GM12878 (cell line): ENCODE measurements at places on chromosomes 5 and 9. TPM values are rescaled to one million over a fixed set of nuclear protein-coding genes. Genes with fewer than 3 reads are reported as not detected.

DNA sequence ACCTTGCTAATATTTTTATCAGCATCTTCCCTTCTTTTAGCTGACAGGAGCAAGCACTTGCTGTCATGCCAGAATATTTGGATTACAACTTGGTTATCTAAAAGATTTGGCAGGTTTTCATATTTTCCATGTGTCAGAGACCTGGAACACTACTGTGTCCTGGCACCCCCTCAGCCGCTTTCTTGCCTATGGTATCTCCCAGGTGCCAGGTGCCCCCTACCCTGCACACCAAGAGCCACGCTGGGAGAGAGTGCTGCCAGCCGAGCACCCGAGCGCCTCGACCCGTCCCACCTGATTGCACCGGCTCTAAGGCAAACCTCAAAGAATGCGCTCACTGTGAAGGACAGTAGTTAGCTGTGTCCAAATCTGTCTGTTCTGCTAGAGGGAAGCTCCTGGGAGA is 84.8 kb downstream of the GTF3C4 start:
- H3K27me3 ChIP-seq, result 0 out of 2 replicates have a peak, but pooled peaks cover 2% of the 10 kb centered on the region
- no peaks in the 10 kb centered on the region for H3K36me3 ChIP-seq
- no peak overlapping the region for H3K4me3 ChIP-seq
- no peaks in the 10 kb centered on the region for H3K4me1 ChIP-seq

- peak; percentile 69 for DNase-seq
- peaks cover 50% of the 10 kb centered on the region for H3K36me3 ChIP-seq
- no peaks in the 10 kb centered on the region for H3K27me3 ChIP-seq
- H3K4me3 ChIP-seq, result peak overlapping the region; percentile 31; the same call in 1 of the 2 replicates
Observed at GRCh38 chr9:137757613-137758029, 120.0 kb upstream of the CACNA1B start.

GRCh38 chr5:168290902-168291341 is 523 bp upstream of the WWC1 start:
- peak overlapping the region; percentile 70; the same call in 1 of the 2 replicates for H3K4me3 ChIP-seq
- peaks cover 31% of the 10 kb centered on the region for H3K4me1 ChIP-seq
- no peaks in the 10 kb centered on the region for H3K27me3 ChIP-seq
- DNase-seq, result no peak
- no peak overlapping the region for H3K27ac ChIP-seq

DNA sequence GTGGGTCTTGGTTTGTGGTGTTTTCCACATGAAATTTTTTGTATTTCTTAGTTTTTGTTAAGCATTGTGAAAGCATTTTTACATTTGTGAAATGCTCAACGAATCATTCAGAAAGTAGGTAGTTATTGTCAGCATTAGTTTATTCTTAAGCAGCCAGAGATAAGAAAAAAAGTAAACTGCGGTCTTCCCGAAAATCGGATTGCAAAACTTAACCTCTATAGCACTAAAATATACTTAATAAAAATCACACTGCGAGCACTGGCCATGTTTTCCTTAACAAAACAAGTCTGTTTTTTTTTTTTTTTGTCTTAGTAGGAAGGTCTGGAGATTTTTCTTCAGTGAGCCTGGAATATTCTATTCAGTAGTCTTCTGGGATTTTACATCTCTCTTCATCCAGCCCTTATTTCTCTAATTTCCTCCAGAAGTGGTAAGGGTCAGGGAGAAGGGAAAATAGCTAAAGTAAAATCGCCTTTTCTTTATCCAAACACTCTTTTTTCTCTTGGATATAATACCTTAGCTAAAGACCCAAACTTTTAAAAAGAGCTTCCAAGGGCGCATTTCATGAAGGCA is 289.9 kb downstream of the DMAC1 start:
- H3K4me3 ChIP-seq, result no peak overlapping the region
- H3K27me3 ChIP-seq, result no peaks in the 10 kb centered on the region
- H3K36me3 ChIP-seq, result no peaks in the 10 kb centered on the region
- H3K27ac ChIP-seq, result no peak overlapping the region
- DNase-seq, result no peak

- no peak for DNase-seq
- no peak overlapping the region for H3K4me3 ChIP-seq
- H3K4me1 ChIP-seq, result no peaks in the 10 kb centered on the region
- no peak overlapping the region for H3K27ac ChIP-seq
- no peaks in the 10 kb centered on the region for H3K27me3 ChIP-seq
Observed at GRCh38 chr5:25095261-25095660, 450.5 kb upstream of the CDH10 start.

The OBP2B gene
- total RNA-seq, result not detected in 2 replicates

The PCSK5 gene
- total RNA-seq, result 0.11 and 0.13 TPM in 2 replicates

- H3K27ac ChIP-seq, result no peak overlapping the region
- DNase-seq, result no peak
- no peak overlapping the region for H3K4me3 ChIP-seq
- H3K36me3 ChIP-seq, result no peaks in the 10 kb centered on the region
- no peaks in the 10 kb centered on the region for H3K27me3 ChIP-seq
Observed at GRCh38 chr5:485113-485945, 38.9 kb downstream of the SLC9A3 start.

GRCh38 chr9:78295731-78296130 is 1.2 kb upstream of the PSAT1 start:
- DNase-seq, result no peak
- H3K4me1 ChIP-seq, result peaks cover 7% of the 10 kb centered on the region
- H3K27ac ChIP-seq, result no peak overlapping the region
- H3K27me3 ChIP-seq, result no peaks in the 10 kb centered on the region
- H3K36me3 ChIP-seq, result no peaks in the 10 kb centered on the region

GRCh38 chr9:36323926-36324325 is 65.7 kb upstream of the GNE start:
- H3K27ac ChIP-seq, result no peak overlapping the region
- H3K36me3 ChIP-seq, result no peaks in the 10 kb centered on the region
- H3K4me1 ChIP-seq, result no peaks in the 10 kb centered on the region
- peak; percentile 57 for DNase-seq
- H3K4me3 ChIP-seq, result no peak overlapping the region

DNA sequence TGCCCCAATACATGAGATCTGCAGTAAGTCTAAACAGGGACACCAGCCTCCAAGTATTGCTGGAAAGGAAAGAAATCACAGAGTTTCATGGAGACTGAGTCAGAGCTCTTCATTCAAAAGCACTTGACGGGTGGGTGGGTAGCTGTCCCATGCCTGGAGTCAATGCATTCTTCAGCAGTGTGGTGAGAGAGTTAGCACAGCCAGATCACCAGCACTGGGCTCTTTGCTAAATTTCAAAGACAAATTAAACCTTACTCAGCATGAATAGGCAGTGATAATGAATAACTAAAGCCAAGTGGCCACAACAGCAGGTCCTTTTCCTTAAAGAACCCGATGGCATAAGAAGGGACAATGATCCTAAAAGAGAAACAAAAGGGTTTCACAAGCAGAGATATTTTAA is 192.4 kb downstream of the ACTL7B start:
- H3K36me3 ChIP-seq, result no peaks in the 10 kb centered on the region
- DNase-seq, result no peak
- H3K4me3 ChIP-seq, result no peak overlapping the region
- no peaks in the 10 kb centered on the region for H3K27me3 ChIP-seq
- H3K27ac ChIP-seq, result no peak overlapping the region

DNA sequence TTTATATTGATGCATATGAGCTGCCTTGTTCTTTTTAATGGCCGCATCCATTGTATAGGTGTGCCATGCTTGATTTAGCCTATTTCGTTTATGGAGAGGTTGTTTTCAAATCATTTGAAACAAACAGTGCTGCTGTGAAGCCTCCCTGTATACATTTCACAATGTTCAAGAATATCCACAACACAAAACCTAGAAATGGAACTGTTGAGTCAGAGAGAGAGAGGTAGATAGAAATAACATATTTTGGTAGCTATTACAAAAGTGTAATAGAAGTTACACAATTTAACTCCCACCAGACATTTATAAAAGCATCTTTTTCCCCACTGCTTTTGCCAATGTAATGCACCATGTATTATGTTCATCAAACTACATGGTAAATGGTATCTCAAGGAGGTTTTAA is 82.0 kb downstream of the FRMD3 start:
- no peak overlapping the region for H3K27ac ChIP-seq
- H3K36me3 ChIP-seq, result no peaks in the 10 kb centered on the region
- DNase-seq, result no peak
- no peaks in the 10 kb centered on the region for H3K27me3 ChIP-seq

DNA sequence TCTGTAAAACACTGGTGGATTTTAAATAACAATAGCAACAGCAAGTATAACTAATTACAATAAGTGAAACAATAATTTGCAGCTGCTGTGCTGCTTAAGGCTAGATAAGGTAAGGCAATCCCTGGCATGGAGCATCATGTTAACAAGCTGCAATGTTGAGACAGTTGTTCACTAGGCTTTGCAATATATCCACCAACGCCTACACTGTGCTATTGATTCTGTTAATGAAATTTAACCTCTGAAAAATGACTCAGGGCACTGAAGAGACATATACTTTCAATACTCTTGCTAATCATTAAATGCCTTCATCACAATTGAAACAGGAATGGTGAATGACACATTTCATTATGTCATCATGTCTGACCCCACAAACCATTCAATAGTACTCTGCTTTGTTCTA is 255.0 kb downstream of the EFNA5 start:
- no peak for DNase-seq
- H3K4me3 ChIP-seq, result no peak overlapping the region
- no peak overlapping the region for H3K27ac ChIP-seq
- no peaks in the 10 kb centered on the region for H3K36me3 ChIP-seq
- no peaks in the 10 kb centered on the region for H3K4me1 ChIP-seq

GRCh38 chr5:116695681-116696080 is 121.1 kb upstream of the SEMA6A start:
- no peaks in the 10 kb centered on the region for H3K36me3 ChIP-seq
- H3K27me3 ChIP-seq, result no peaks in the 10 kb centered on the region
- H3K27ac ChIP-seq, result no peak overlapping the region
- no peak for DNase-seq
- H3K4me1 ChIP-seq, result peaks cover 25% of the 10 kb centered on the region
- H3K4me3 ChIP-seq, result no peak overlapping the region

- H3K4me3 ChIP-seq, result no peak overlapping the region
- H3K4me1 ChIP-seq, result no peaks in the 10 kb centered on the region
- DNase-seq, result no peak
- no peak overlapping the region for H3K27ac ChIP-seq
- no peaks in the 10 kb centered on the region for H3K27me3 ChIP-seq
- no peaks in the 10 kb centered on the region for H3K36me3 ChIP-seq
Observed at GRCh38 chr9:105299190-105299854, 54.9 kb downstream of the SLC44A1 start.

DNA sequence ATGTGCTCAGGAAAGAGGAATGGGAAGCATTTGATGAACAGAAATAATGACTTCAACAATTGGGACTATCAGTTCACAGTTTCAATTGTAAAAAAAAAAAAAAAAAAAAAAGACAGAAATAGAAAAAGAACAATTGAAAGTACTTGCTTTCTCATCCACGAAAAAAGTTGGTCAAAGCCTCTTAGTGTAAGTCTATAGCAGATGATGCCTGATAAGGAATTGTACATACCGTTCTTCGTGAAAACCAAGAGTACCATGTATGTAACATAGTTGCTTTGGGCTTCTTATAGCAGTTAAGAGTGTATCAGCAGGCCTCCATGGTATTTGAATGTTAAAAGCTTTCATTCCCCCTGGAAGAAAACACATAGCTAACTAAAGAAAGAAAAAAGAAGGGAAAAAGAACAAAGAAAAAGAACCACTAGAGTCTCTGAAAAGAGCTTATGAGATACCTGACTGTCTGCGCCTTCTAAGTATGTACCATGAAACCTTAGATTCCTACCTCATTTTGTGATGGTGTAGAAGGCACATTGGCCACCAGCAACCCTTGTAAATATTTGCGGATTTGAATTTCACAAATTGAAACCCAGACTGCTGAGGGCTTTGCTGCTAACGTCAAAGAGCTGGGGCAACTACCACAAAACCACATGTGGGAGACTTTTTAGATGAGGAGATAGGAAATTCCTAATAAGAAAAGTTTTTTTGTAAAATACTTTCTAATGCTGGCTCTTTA is 75.2 kb downstream of the TMC1 start:
- no peaks in the 10 kb centered on the region for H3K27me3 ChIP-seq
- no peak overlapping the region for H3K4me3 ChIP-seq
- H3K27ac ChIP-seq, result no peak overlapping the region
- no peaks in the 10 kb centered on the region for H3K4me1 ChIP-seq

DNA sequence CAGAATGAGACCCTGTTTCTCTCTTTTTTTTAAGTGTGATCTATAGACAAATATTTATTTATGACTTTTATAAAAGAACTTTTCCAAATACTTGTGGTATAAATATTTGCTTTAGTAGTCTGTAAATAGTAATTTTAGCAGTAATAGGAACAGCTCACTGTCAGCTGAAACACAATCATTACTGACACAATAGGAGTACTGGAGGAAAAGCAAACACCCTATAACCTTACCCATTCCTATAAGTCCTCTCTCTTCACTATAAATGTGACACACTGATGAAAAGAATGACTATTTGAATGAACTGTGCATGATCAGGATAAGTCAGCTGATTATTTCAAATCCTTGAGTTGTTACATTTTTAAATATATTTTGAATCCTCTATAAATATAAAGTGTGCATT is 72.4 kb downstream of the CDH12 start:
- no peak overlapping the region for H3K4me3 ChIP-seq
- H3K27me3 ChIP-seq, result no peaks in the 10 kb centered on the region
- no peaks in the 10 kb centered on the region for H3K36me3 ChIP-seq
- H3K4me1 ChIP-seq, result no peaks in the 10 kb centered on the region

DNA sequence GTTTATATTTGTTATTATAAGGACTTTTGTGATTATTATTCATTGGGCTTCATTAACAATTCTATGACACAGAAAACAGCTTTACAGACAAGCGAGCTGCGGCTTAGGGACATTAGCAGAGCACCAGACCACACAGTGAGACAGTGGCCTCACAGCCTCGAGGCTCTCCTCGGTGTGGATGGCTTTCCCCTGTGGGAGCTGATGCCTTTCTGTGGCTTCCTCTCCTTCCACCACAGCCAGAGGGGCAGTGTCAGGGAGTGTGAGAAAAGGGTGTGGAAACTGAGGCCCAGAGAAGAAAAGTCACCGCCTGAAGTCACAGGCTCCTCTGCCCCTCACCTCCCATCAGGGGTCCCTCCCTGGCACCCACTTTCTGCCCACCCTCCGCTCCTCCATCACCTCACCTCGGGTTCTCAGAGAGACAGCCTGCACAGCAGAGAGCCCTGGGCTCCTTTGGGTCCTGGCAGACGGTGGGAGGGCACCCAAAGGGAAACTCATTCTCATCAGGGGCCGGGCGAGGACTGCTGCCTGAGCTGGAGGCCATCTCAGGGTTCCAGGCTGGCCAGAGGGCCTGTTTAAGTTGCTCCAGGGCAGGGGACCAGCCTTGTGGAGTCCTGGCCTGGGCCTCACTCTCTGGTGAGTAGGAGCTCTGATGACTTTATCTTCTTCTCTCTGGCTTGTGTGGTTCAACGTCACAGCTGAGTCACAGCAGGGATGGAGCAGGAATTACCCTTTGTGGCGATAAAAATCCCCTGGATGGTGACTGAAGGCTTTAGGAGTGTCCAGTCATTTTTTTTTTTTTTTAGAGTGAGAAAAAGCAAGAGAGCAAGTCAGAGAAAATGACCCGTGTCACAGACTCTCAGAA is 830 bp downstream of the TRAF1 start:
- H3K27me3 ChIP-seq, result no peaks in the 10 kb centered on the region
- peak; percentile 86 for DNase-seq
- H3K4me1 ChIP-seq, result peaks cover 40% of the 10 kb centered on the region
- H3K27ac ChIP-seq, result peak overlapping the region; percentile 99
- H3K4me3 ChIP-seq, result peak overlapping the region; percentile 88
- H3K36me3 ChIP-seq, result peaks cover 2% of the 10 kb centered on the region; the same call in 1 of the 2 replicates
